ENCODE measurements at places on chromosomes 2 and 18.

- DNase-seq, result no peak
Measured at GRCh38 chr2:160139991-160140390, 60.1 kb downstream of the ITGB6 start.

GRCh38 chr2:29074411-29074810 is at the start of gene PCARE:
Gene PCARE, minus strand, starts transcription at chr2:29074523. Its CDS starts 262 bp downstream, at chr2:29074261.
- DNase-seq, result no peak

GRCh38 chr2:15009681-15010080 is 377.2 kb downstream of the LRATD1 start:
- DNase-seq, result no peak

DNA sequence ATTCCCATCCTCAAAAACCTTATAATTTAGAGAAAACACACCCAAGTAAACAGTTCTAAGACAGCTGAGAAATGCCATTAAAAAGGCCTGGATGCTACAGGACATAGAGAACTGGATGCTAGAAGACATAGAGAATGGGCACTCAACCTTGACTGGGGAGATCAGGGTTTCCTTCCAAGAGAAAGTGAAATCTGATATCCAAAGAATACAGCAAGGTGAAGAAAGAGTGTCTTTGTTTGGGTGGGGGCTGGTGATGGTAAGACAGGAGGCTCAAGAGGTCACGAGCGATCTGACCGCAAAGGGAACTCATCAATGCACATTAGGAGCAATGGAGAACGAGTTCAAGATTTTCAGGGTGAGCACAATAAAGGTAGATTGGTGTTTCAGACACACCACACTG is 31.6 kb downstream of the EPB41L3 start:
- DNase-seq, result no peak

DNA sequence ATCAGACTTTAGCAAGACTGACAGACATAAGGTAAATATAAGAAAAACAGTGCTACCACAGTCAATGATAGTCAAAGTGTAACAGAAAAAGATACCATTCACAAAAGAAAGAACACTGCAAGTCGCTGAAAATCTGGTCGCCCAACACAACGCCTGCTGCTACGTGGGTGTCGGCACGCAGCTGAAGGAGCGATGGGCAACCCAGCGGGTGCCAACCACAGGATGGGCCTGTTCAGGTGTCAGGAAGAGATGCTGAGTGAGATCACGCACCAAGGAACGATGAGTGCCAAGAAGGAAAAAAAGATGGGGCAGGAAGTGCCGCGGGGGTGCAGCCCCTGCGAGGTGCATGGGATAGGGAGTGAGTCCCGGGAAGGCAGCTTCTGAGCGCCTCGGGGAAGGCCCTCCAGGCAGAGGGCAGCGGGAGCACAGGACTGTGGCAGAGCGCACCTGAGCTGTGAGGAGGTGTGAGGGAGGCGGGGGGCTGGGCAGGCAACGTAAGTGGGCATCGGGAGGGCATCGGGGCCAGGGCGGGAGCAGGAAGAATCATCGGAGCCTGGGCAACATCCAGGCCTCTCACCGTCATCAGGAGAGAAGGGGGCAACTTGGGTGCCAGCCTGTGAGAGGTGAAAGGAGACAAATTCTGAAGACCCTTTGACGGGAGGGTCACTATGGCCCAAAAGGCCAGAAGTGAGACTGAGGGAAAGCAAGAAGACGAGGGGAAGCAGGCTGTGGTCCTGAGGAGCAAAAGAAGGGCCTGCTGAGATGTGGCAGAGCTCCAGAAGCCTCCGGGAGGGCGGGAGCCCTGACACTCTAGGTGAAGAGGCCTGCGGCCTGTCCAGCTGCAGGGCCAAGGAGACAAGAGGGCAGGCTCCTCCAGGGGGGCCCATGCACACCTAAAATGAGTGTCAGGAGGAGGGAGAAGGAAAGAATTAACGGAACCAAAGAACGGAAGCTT is 14.8 kb upstream of the MTERF4 start:
- DNase-seq, result peak; percentile 16

DNA sequence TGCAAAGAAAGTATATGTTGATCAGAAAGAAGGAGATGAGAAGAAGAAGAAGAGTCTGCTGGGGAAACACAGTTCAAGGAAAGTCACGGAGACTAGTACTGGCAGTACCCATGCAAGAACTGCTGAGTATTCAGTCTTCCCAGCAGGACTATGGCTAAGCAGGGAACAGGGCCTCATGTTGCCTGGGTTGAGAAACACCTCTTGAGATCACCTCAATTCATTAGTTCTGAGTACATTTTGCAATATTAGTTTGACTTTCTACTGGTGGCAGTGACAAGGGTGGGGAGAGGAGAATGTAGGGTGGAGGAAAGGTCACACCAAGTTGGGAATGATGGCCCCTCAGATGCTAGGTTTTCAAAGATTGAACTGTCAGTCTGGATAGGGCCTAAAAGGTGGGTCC is 50.5 kb downstream of the MRPL33 start:
- DNase-seq, result no peak

DNA sequence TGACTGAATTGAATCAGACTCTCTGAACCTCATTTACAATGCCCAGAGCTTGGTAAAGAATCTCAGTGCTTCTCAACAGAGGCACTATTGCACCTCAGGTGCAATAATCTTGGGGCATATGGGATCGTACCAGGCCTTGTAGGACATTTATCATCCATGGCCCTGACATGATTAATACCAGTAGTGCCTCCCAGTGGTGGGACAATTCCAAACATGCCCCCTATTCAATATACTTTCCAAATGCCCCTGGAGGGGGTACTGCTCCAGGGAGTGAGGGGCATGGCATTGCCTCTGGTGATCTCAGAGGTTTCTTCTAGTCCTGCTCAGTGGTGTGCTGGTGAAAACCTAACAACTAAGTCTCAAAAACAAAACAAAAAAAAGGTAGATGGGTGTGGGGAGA is 174.9 kb upstream of the SMAD2 start:
- DNase-seq, result no peak

GRCh38 chr18:65827444-65827843 is 76.6 kb downstream of the CDH7 start:
- no peak for DNase-seq

GRCh38 chr2:230949966-230950873 is 25.2 kb upstream of the GPR55 start:
- no peak for DNase-seq

GRCh38 chr2:181626671-181627070 is 30.2 kb downstream of the CERKL start:
- DNase-seq, result no peak

DNA sequence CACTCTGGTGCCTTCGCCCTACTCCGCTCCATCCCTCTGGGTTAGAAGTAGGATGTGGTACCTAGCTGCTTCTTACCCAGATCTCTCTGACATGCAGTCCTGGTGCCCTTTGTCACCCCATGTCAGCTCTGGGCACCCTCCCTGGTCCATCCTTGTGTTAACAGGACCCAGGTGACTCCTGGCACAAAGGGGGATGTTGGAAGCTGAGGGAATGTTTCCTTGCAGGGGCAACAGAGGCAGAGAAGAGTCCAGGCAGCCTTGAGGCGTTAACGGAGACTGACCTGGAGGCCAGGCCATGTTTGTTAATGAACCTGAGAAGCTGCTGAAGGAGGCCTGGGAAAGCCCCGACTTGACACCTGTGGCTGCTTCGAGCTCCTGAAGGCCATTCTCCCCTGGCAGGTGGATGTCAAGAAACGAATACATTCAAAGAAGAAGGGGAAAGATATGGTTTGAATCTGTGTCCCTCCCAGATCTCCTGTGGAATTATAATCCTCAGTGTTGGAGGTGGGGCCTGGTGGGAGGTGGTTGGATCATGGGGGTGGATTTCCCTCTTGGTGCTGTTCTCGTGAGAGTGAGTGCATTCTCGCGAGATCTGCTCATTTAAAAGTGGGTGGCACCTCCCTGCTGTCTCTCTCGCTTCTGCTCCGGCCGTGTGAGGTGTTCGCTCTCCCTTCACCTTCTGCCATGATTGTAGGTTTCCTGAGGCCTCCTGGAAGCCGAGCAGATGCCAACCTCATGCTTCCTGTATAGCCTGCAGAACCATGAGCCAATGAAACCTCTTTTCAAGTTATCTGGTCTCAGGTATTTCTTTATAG is 31.4 kb downstream of the NPPC start:
- no peak for DNase-seq

DNA sequence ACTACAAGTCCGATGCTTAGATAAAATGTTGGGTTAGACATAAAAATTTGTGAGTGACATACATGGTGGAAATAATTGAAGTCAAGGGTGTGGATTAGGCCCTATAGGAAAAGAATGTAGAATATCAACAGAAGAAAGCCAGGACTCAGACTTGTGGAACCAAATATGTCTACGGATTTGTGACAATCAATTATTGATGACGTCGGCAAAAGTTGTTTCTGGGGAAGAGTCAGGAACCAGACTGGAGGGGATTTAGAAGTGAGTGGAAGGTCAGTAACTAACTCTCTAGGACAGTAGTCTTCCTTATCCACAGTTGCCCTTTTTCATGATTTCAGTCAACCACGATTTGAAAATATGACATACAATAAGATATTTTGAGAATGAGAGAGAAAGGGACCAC is 130.9 kb upstream of the TANK start:
- DNase-seq, result no peak

DNA sequence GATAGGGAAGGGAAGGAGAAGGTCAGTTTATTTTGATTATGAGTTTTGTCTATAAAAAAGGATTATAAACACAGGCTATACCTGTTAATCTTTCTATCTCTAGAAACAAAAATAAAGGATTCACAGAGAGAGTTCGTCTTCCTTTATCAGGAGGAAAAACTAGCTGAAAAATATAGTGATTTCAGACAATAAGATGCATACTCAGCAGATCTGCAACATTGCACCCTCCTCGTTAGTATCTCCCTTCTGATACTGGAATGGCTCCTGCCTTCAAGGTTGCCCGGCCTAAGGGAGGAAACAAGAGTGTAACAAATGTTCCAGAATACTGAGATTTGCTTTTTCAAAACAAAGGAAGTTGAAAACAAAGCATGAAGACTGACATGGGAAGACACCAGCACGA is 48.7 kb upstream of the LRATD1 start:
- no peak for DNase-seq

DNA sequence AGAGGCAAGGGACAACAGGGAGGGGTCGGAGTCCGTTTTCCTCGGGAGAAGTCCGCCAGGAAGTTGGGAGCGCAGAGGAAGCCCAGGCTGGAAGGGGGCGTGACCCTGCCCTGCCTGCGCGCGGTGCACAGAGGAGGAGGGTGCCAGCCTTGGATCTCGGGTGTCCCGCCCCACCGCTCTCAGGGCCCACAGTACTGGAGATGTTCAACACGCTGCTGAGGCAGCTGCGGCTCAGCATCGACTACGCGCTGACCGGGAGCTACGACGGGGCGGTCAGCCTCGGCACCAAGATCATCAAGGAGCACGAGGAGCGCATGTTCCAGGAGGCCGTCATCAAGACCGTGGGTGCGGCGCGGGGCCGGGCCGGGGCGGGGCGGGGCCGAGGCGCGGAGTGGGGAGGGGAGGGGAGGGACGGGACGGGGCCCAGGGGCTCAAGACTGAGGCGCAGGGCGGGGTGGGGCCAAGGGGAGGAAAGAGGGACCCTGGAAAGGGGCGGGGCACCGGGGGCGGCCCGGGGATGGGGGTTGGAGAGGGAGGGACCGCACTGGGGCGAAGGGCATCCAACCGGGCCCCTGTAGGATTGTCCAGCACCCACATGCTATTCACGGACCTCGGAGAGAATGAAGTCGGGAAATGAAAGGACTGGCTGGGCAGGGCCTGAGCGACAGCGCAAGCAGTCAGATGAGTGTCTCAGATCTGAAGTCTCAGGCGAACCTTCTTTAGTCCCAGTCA is 36.6 kb downstream of the POMC start:
- peak; percentile 52 for DNase-seq

GRCh38 chr2:220509966-220510365 is 882.5 kb downstream of the SLC4A3 start:
- no peak for DNase-seq

DNA sequence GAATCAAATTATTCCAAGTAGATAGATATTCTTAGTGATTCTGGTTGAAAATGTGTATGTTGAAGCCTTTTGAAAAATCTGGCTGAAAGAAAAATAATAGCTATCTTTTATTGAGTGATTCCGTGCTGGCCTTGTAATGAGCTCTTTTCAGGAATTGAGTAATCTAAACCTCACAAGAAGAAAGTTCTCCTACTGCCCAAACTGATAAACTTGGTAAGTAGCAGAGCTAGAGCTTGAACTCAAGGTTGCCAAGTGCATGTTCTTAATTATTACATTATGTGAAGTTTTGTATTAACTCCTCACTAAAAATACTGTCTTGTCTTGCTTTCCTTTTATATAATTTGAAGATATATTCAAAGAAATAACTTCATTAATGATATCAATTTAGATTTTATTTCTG is 1.6 kb upstream of the PPP1R1C start:
- no peak for DNase-seq

DNA sequence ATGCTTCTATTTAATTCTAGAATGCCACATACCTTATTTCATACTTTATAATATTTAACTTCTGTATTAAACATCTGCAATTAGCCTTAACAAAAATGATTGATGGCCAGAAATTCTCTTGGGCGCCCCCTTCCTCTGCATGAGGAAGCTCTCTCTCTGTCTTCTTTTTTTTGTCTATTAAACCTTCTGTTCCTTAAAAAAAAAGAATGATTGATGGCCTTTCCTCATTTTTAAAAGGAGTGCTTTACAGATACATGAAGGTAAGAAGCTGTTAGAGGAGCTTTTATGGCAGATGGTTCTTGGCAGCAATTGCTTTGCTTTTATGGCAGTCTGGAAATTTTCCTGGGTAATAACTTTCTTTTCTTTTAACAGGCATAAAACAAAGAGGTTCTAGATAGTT is 526.9 kb downstream of the SLC4A3 start:
- no peak for DNase-seq

- no peak for DNase-seq
Measured at GRCh38 chr2:10879624-10880585, 31.8 kb upstream of the KCNF1 start.

GRCh38 chr2:57376985-57377384 is 669.6 kb upstream of the VRK2 start:
- DNase-seq, result no peak

- DNase-seq, result no peak
Measured at GRCh38 chr2:48728295-48728694, 27.2 kb downstream of the LHCGR start.

GRCh38 chr18:41745166-41746049 is 209.6 kb upstream of the PIK3C3 start:
- peak; percentile 45 for DNase-seq

- DNase-seq, result no peak
Measured at GRCh38 chr2:170202437-170202836, 24.5 kb downstream of the MYO3B start.

DNA sequence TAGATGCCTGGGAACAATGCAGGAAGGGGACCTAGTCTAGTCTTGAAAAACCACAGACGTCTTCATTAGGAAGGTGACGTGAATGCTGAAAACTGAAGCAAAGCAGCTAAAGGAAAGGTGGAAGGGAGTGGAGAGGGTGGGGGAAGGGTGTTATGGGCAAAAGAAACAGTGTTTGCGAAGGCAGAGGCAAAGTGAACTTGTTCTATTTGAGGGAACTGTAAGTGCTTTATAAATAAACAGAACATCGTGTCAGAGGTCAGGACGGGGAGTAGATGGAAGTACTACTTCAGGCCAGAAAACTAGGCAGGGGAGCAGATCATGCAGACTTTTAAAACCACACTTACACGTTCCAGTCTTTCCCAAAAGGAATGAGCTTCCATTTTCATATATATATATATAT is 57.8 kb downstream of the FASTKD2 start:
- DNase-seq, result no peak

- DNase-seq, result no peak
Measured at GRCh38 chr2:167607211-167607610, 640.2 kb downstream of the STK39 start.

GRCh38 chr18:5393779-5394178 is 98.3 kb upstream of the ZBTB14 start:
- no peak for DNase-seq

All from left ventricle myocardium superior (tissue), 1 donor.